ENCODE measurements at places on chromosomes 12 and 14.

- DNase-seq: no peak
Observed at GRCh38 chr12:29278673-29279420, 102.1 kb downstream of the ERGIC2 start.

DNA sequence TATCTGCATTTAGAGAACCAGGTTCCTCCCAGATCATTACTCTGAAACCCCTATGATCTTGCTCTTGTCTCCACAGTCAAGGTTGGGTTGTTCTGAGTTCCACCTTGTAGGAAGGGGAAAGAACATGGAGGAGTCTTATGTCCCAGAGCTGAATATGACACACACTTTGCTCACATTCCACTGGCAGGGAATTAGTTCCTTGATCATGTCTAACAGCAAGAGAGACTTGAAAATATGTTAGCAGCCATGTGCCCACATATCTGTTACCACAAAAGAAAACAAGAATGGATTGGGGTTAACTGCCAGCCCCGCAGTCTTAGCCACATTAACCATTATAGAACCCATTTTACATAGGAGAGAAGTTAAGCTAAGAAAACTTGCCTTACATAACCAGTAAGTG, 71.1 kb upstream of the MDM1 start:
- DNase-seq: no peak

DNA sequence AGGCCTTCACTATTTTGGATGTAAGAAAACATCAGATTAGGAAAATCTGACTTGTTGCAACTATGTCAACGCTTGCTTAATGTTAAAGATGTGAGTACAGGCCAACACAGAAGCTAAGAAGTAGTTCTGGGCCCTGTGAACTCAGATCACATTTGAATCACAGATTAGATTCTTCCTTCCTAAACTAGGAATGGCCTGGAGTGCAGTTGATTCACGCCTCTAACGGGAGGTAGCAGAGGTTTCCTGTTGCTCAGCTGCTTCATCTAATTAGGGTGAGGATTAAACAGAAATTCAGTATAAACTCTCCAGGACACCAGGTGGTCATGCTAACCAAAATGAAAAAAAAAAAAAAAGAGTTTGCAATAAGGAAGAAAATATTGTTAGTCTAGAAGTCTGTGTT, 314.3 kb downstream of the TRHDE start:
- no peak for DNase-seq

- DNase-seq: no peak
Observed at GRCh38 chr14:97655169-97655948, 858.2 kb downstream of the VRK1 start.

DNA sequence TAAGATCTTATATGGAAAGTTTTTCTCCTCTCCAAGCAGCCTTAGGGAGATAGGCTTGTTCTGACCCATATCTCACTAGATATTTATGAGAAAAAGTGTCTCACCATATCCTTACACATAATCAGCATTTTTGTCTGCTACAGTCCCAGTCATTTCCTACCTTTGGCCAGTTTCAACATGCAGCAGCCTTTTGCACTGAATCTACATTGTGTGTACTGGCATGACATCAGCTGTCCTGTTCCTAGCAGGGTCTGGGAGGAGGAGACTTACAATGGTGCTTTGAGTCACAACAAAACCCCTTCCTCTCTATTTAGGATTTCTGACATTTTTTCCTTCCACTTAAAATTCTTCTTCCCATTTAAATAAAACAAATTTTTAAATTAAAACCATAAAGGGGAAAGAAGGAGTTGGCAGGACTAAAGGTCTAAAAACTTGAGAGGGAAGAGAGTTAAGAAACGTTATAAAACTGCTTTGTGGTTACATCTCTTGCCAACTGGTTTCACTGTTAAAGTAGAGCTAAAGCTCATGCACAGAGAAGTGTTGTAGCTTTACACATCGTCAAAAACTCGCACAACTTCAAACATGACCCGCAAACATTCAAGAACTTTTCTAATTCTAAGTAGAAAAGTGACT, 53.3 kb upstream of the CERS5 start:
- DNase-seq: no peak

All from skeletal muscle cell (primary cell).